ENCODE measurements at places on chromosomes 13 and 19. TPM values are rescaled to one million over a fixed set of nuclear protein-coding genes. Genes with fewer than 3 reads are reported as not detected.

- no peak for DNase-seq
These were observed 88.2 kb downstream of the STK24 start for GRCh38 chr13:98488736-98489135.

DNA sequence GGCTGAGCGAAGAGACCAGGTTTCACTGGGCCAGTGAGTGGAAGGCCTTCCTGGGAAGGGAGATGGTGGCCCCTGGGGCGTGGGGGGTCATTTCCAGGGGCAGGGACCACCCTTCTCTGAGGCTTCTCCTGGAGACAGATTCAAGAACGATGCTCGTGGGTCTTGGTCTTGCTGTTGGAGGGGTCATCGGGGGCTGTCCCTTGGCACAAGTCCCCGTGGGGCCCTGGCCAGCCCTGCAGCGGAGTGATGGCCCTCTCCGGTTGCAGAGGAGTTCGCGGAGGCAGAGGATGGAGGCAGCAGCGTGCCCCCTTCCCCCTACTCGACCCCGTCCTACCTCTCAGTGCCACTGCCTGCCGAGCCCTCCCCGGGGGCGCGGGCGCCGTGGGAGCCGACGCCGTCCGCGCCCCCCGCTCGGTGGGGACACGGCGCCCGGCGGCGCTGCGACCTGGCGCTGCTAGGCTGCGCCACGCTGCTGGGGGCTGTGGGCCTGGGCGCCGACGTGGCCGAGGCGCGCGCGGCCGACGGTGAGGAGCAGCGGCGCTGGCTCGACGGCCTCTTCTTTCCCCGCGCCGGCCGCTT is 4.8 kb downstream of the TTC9B start:
- no peak for DNase-seq

DNA sequence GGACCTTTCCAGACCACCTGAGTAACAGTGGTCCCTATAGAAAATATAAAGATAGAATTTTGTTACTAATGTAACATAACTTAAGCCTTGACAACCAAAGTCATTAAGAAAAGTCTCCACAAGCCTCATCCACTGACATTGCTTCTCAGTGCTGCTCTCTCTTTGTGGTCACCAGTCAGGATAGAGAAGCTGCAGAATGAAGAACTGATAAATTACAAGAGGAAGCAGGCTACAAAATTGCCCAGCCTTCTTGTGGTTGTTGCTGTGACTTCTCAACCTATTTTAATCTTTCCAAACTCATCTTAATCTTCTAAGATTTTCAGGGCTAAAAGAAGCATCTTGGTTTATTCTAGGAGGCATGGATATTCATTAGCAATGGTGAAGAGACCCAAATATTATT is 343.8 kb downstream of the MZT1 start:
- DNase-seq, result no peak

DNA sequence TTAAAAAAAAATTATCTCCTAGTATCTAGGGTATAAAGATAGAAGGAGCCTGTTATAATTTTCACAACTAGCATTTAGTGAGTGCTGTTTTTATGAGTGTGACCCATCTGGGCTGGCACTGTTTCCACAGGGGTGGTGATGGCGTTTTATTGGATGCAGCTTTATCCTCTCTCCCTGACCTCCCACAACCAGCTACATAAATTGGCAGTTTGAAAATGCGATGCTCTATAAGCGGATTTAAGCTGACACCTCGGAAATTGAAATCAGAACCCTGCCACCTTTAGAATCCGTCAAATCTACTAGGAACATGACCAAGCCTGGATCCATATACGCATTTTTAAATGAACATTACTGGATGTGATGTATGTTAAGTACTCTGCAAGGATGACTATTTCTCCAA is 44.9 kb downstream of the MYO16 start:
- DNase-seq, result no peak

DNA sequence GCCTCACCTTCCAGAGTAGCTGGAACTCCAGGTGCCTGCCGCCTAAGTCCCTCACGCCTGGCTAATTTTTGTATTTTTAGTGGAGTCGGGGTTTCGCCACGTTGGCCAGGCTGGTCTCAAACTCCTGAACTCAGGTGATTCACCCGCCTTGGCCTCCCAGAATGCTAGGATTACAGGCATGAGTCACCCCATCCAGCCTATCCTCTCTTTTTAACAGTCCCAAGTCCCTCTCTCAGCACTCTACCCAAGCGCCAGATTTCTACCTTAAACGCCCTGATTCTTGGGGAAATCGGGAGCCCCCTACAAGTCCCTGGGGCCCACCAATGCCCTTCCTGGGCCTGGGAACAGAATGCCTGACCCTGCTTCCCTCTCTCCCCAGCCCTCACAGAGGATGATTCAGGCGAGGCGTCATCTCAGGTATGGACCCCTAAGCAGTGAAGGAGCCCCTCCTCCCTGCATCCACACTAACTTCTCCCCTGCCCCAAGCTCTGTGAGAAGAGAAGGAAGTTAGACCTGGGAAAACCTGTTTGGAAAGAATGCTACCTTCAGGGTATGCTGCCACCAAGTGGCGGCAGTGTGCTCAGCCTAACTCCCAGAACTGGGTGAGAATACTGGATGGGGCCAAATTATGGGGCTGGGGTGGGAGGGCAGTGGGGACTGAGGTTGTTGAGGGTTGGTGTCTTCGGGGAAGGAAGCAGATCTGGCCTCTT is 20.8 kb upstream of the EBI3 start:
- DNase-seq, result no peak

DNA sequence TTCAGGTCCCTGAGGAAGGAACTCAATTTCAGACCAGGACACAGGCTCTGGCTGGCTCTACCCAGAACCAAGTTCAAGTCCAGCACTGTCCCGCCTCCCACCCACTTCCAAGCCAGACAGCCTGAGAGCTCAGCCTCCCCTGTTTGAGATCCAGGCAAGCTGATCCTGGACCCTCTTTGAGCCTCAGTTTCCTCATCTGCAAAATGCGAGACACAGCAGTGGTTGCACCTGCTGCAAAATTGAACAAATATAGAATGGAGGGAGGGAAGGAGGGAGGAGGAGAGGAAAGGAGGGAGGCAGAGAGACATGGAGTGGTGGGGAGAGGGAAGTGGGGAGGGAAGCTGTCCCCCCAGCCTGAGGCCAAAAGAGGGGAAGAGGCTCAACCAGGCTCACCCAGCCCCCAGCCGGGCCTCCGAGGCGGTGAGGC is 751 bp downstream of the TMEM221 start:
- no peak for DNase-seq

Gene ZNF599
- 3.7 TPM for total RNA-seq

Gene TNFSF13B
- total RNA-seq, result 9.3 TPM

Gene SAFB2
- total RNA-seq, result 110 TPM

Gene CCDC194
- total RNA-seq, result 5.9 TPM

Measured in activated CD8-positive, alpha-beta memory T cell treated with anti-CD3 and anti-CD28 coated beads, Interleukin-2, amount 10 ng/mL, durations not matched to agents 7 days and 5 days (primary cell).